Ovary (tissue), 10 donors: ENCODE measurements at places on chromosomes 3 and 15. TPM values are rescaled to one million over a fixed set of nuclear protein-coding genes. Genes with fewer than 3 reads are reported as not detected.

DNA sequence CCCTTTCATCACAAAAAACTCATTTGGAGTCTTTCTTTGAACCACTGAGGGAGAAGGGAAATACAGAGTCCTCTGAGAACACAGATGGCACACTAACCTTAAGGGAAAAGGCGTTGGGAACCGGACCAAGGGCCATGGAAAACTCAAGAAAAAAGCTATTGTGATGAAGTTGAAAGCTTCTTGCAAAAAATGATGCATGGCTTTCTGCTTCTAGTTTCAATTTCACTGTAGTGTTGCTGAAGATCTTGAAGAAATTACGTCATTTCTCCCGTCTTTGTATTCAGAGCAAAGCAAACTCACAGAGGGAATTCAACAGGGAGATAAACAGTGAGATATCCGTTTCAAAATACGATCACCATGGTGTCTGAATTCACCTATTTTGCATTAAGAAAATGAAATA is 642.3 kb upstream of the ADAMTS9 start:
- DNase-seq: no peak

DNA sequence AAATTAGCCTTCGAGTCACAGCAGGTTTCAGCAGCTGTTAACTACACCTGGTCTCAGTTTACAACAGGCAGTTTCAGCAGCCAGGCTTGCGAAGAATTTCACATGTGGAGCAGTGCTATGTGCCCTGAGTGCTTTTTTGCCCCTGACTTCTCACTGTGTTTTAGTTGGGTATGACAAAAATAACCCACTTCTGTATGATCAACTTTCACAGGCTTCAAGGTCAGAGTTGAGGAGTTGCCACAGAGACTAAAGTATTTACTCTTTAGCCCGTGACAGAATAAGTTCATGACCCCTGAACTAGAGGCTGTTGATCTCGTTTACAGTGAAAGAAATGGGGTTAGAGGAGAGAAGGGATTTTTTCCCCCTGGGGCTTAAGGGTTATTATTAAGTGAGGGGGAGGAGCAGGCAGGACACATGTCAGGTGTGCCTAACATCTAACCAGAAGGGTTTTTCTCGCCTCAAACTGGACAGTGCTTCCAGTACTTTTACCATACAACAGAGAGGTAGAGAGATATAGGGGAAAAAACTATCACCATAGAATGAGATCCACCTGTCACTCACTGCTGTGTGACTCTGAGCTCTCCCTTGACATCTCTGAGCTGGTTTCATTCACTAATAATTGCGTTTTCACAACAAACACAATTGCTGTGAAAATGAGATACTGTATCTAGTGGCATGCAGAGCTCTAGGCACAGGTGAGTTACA is 14.0 kb upstream of the TOPBP1 start:
- no peak for DNase-seq

DNA sequence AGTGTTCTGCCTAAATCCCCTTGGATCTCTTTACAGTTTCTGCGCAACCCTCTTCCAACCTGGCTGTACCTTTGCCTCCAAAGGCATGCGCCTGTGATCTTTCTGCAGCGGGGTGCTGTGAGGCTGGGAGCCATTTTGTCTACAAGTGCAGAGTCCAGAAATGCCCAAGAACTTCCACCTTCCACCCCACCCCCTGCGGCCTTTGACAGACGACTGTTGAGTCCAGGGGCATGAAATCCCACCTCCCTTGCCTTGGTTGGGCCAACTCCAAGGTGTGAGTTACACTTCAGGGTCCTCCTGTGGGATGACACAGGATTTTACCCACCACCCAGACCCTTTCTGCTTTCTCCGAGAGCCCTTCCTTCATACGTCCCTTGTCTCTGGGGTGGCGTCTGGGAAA is 24.1 kb downstream of the HRH1 start:
- no peak for DNase-seq

DNA sequence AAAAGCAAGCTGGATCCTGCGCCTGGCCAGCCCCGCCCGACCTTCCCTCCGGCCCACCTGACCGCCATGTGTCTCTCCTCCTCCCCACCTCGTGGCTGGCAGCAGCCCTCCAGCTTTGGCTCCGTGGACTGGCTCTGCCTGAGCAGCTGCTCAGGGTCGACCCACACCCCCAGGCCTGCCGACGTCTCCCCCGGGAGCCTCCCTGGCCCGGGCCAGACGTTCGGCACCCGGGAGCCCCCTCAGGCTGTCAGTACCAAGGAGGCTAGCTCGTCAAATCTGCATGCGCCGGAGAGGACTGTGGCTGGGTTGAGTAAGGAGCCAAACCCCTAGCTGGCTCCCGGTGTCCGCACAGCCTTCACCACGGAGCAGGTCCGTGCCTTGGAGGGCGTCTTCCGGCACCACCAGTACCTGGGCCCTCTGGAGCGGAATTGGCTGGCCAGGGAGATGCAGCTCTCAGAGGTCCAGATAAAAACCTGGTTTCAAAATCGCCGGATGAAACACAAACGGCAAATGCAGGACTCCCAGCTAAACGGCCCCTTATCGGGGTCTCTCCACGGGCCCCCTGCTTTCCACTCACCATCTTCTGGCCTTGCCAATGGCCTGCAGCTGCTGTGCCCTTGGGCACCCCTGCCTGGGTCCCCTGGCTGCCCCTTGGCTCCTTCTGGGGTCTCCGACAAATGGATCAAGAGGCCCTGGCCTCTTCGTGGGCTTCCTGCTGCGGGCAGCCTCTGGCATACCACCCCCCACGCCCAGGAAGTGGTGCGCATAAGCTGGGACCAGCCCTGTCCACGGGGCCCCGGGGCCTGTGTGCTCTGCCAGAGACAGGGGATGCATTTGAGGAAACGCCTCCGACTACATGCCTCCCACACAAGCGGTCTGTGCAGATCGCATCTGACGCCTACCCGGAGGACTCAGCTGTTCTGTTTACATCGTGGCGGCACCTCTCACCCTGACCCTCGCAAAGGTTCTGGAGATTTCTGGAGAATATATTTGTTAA is 345.0 kb downstream of the ZNF385D start:
- DNase-seq: no peak

The USP3 gene
- 41.5 TPM for total RNA-seq

The BUB1B gene
- 0.43 TPM for total RNA-seq

The EPHA6 gene
- 3.0 TPM for total RNA-seq

The KY gene
- total RNA-seq: 0.60 TPM

The GOLGA8K gene
- total RNA-seq: 0.61 TPM

The ARHGAP31 gene
- 41.4 TPM for total RNA-seq
